ENCODE measurements at places on chromosomes 4 and X.

DNA sequence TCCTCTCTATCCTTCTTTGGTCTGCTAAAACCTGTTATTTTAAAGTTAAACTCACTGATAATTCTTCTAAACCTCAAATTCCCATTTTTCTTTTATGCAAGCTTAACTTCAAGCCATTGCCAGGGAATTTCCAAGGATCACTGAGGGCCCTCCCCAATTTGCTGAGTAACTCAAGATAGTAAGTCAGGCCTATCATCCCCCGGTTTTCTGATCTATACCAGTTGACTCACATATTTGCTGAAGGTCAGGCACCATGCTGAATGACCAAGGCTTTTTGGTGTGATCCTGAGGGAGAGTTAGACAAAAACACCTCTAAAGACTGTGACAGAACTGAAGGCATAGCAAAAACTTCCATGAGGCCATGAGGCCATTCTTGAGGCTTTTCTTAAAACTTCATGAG is 1301.9 kb downstream of the PCDH7 start:
- no peak for DNase-seq

DNA sequence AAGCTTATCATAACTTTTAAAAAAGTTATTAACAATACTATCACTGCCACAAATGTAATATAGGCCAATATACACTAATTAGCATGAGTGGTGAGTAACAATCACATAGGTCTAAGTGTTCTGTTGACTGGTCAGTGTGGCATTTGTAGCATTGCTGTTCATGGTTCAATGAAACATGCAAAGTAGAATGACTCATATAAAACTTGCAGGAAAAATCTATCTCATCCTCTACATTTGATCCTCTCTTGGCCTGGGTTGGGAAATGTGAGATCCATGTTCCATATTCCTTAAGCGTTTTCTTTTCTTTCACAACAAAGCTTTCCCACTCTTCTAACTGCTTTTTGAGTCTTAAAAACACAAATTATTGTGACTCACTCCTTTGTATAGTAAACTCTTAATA is 1418.7 kb downstream of the FSTL5 start:
- DNase-seq: no peak

- DNase-seq: no peak
Observed at GRCh38 chr4:67928546-67928945, 34.7 kb downstream of the TMPRSS11A start.

GRCh38 chrX:53256446-53257041 is 24.8 kb downstream of the IQSEC2 start:
- no peak for DNase-seq

GRCh38 chr4:40305328-40306170 is 29.6 kb upstream of the CHRNA9 start:
- DNase-seq: no peak

DNA sequence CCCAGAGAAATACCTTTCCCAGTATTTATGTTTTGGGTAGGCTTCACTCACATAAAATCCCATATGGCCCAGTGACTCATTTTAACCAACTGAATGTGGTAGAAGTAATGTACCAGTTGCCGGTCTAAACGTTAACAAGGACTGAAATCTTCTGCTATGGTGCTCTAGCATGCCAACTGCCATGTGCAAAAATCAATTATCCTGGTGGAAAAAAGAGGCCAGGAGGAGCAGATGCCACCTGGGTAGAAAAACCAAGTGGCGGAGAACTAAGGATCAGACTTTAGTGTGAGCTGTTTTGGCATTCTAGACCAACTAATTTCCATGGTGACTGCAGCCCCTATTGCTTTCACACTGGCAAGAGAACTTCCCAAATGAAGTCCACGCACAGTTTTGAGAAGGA is 1660.7 kb upstream of the ADGRL3 start:
- DNase-seq: no peak

- DNase-seq: no peak
Observed at GRCh38 chrX:133555782-133556458, 140.6 kb upstream of the GPC4 start.

DNA sequence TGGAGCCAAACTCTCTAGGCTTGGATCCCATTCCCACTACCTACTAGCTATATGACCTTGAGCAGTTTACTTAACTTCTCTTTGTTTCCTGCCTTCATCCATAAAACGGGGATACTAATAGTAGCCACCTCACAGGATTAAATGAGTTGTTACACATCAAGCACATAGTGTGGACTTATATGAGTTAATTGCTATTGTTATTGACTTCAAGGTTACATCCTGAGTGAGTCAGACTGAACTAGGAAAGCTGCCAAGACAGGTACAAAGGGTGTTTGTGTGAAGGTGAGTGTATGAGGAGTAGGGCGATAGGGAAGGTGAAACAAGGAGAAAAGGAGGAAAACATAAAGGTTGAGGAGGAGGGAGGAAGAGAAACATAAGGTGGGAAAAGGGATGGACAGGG is 32.2 kb downstream of the TFDP3 start:
- no peak for DNase-seq

- DNase-seq: no peak
Observed at GRCh38 chr4:96120206-96120605, 280.3 kb downstream of the PDHA2 start.

- DNase-seq: no peak
Observed at GRCh38 chrX:153770601-153771414, 6.8 kb downstream of the PLXNB3 start.

- DNase-seq: no peak
Observed at GRCh38 chr4:140595065-140595464, 26.3 kb upstream of the UCP1 start.

DNA sequence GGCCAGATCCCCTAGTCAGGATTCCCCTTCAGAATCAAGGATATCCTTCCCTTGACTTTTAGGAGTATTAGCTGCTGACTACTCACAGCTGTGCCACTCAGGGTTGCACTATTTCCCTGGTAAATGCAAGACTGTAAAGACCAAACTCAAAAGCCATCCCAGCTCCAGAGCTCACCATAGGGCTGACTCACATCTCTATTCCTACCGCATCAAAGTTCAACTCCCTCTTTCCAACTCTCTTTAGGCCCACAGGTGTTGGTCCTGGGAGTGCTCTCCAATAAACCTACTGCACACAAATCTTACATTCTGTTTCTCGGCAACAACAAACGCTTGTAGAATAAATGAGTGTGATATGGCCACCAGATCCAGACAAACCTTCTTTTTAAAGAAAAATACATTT is 109.6 kb downstream of the PPP3CA start:
- no peak for DNase-seq

DNA sequence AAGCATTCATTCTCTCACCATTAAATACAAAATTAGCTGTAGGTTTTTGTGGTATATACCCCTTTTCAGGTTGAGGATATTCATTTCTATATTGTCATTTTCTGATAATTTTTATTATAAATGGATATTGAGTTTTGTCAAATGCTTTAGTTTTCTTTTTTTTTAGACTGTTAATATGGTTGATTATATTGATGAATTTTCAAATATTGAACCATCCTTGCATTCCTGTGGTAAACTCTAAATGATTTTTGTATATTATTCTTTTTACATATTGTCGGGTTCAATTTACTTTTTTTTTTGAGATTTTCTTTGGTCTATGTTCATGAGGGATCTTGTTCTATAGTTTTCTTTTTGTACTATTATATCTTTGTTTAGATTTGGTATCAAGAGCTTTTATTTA is 165.1 kb downstream of the GPAT3 start:
- DNase-seq: no peak

DNA sequence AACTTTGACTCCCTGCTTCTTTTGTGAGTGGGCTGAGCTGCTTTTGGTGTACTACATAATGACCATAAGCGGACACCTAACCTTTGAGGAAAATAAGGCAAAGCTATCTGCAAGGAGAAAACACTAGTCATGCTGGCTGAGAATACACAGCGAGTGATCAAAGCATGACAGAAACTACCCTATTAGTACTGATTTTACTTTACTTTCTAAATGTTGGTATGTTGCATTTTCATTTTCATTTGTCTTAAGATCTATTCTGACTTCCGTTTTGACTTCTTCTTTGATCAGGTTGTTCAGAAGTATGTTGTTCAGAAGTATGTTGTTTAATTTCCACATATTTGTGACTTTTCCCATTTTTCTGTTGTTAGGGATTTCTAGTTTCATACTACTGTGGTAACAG is 361.1 kb downstream of the TRAM1L1 start:
- no peak for DNase-seq

- no peak for DNase-seq
Observed at GRCh38 chr4:2574863-2575262, 38.4 kb downstream of the FAM193A start.

DNA sequence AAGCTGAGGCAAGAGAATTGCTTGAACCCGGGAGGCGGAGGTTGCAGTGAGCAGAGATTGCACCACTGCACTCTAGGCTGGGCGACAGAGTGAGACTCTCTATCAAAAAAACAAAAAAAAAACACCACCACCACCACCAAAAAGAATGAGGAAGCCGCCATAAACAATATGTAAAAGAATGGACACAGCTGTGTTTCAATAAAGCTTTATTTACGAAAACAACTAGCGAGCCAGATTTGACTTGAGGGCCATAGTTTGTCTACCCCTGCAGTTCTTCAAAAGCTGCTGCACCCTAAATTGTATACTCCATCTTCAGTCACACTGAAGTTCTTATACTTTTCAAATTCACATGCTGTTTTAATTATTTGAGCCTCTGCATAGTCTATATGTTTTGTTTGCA is 306.5 kb upstream of the KLF3 start:
- DNase-seq: no peak

Data from activated CD4-positive, CD25-positive, alpha-beta regulatory T cell (primary cell).